ENCODE measurements at places on chromosomes 3 and 15.

DNA sequence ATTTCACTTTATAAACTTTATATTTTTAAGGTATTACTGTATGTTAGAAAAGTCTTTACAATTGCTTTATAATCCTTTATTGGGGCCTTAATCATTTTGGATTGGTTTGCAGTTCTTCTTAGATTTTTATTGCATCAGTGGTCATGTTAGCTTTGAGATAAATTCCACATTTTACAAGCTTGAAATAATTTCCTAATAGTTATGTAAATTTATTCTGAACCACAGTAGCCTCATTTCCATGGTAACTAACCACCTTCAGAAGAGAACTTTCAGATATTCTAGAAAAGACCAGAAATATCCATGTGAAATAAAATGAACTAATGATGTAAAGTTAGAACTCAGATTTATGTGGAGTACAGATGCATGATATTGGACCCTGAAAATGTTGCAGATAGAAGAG, 94.2 kb downstream of the NEO1 start:
- DNase-seq, result no peak

GRCh38 chr3:158743664-158744566, 11.7 kb upstream of the RARRES1 start:
- no peak for DNase-seq

DNA sequence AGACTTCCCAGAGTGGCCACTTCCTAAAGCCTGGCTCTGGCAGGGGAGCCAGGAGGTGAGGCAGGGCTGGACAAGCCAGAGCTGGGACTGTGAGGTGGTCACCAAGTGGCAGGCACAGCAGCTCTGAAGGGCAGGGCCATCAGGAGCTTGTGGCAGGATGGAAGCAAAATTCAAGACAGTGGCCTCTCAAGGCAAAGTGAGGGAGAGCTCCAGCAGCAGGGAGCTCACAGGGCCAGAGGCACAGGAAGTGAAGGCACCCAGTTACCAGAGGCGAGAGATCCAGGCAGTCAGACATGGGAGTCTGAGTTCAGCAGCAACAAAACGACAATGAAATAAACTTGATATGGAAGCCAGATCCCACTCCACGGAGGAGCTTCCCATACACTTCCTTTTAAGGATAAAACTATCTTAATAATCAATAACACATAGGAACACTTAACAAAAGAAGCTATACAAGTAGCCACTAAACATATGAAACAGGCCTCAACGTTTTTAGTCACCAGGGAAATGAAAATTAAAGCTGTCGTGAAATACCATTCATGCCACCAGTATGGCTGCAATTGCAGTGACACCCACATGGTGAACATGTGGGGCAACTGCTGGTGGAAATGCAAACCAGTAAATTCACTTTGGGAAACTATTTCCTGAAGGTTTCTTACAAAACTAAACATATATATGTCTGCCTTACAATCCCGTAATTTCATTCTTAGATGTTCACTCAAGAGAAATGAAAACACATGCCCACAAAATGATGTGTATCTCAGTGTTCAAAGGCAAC, 35.4 kb upstream of the TMEM158 start:
- DNase-seq, result no peak

DNA sequence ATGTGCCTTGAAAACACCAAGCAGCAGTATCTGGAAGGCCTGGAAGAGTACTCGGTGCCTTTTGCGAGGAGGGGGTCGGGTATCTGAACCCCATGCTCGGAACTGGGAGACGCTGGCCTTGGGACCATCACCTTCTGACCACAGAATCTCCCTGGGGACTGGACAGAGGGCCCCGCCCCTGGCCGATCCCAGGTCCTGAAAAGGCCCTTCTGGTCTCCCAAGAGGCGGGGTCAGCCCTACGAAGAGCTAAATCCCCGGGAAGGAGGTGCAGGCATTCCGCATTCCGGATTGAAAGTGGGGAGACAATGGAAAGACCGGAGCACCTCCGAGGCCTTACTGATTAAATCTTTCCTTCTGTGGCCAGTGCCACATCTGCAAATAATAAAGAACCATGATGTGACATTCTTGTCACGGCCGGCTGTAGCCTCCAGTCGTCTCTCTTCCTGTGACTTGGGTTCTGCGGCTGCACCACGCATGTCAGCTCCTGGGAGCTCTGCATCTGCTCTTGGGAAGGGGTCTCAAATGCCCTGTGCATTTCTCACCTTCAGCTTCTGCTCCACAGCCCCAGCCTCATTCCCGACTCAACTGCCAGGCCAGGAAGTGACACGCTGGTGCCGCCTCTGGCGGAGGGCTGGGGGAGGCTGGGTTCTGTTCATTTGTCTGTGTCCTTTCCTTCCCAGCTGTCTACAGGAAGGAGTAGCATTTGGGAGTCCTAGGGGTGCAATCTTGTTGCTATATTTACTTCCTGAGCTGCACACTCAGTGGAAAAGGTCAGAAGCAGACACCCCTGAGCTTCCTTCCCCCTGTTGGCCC, 173.5 kb downstream of the KLF13 start:
- DNase-seq, result no peak

GRCh38 chr3:124694486-124694885, 35.8 kb upstream of the UMPS start:
- DNase-seq, result no peak

- DNase-seq, result no peak
Measured at GRCh38 chr3:61697301-61697700, 135.9 kb downstream of the PTPRG start.

GRCh38 chr3:182636646-182637045, 156.7 kb upstream of the ATP11B start:
- no peak for DNase-seq

GRCh38 chr3:186107215-186108105, 1.4 kb downstream of the ETV5 start:
- DNase-seq, result peak; percentile 58

- DNase-seq, result peak; percentile 59
Measured at GRCh38 chr3:30607032-30607833, 832 bp downstream of the TGFBR2 start.
